ENCODE measurements at places on chromosomes 12 and 14.

DNA sequence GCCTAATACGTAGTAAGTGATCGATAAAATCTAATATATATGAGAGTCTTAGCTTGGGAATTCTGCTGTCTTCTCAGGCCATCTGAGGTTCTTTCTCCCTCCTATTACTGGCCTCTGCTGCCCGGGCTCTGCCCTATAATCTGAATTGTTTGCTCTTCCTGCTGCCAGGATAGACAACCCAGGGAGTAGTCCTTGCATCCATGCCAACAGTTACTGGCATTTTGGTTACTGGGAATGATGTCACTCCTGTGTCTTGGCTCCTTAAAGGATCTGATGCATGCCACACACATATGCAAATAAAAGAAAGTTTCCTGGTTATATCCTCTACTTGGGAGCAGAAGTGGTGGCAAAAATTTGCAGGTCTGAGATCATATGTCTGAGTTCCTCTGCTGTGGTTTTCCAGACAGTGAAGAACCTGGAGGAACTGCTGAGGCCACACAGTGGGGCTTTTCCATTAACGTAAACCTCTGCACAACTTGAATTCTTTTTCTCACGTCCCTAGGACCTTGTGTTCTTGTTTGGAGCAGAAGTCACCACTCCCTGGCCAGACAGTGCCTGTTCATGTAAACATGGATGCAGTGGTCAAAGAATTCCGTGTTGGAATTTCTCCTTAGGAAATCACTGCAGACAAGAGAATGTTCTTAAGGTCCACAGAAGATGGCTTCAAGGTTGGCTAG is 320.6 kb upstream of the TBX3 start:
- no peak for DNase-seq

DNA sequence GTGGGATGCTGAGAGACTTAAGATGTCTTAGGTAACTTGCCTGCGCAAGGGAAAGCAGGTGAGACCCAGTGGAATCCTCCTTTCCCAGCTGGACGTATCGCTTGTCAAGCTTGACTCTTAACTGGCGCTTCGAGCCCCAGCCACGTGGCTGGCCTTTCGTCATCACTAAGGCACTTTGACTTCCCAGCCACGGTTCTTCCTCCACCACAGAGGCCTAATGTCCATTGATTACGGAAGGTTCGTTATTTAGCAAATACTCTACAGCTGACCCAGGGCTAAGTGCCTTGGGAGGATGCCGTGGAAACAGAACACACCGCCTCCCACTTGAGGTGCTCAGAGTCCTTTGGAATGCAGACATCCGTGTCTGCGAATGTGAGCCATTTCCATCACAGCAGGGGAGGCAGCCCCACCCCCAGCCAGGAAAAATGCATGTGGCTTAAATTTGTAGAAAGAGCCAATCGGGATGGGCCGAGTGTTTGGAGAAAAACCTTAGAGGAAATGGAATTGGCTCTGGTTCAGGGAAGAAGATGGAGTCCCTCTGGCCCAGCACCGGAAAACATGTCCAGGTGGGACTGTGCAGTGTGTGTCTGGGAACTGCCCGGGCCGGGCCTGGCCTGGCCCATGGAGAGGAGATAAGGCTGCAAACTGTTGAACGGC is 115.7 kb downstream of the PLXNC1 start:
- no peak for DNase-seq

DNA sequence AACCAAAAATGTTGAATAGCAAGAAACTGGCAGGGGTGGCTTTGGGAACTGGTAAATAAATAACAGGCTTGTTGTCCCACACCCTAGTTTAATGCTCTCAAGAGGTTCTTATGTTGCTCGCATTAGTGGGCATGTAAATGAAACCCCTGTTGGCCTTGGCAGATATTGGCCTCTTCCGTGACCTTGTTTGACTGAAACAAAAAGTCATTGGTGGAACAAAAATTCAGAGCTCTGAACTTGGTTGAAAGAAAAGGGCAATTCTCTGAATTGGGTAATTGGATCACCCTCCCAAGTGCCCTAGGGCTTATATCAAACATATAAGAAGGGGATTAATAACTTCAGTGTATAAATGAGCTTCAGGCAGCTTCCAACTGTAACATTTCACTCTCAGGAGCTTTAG is 426.2 kb downstream of the ZFP36L1 start:
- no peak for DNase-seq

DNA sequence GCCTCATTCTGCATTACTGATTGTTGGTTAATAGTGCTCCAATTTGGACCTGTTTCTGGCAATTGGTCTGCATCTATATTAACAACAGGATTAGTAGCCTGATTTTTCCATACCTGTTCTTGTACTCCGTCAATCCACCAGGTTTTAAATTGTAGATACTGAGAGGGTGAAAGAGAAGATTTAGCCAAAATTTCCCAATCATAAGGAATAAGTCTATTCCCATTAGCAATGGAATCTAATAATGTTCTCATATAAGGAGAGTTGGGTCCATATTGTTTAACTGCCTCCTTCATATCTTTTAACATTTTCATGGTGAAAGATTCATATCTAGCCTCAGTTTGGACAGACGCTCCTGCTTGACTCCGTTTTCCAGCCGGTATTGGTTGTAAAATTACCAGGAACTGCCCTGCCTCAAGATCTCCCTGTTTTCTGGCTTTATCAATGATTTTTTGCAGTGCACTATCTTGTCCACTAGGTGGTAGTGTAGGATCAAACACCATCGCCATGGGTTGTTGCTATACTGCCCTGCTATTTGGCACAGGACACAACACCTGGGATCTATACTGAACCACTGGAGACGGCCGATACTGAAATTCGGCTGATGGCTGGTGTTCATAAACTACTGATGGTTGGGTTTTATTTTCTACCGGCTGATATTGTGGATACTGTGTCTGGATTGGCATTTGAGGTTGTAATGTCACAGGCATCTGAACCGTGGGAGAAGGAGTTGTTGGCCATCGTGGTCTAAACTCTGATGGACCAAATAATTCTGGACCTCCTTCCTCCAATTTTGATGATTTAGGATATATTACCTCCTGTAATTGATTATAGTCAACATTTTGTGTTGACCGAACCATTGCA is 25.2 kb downstream of the DHRS4L2 start:
- DNase-seq = no peak

GRCh38 chr14:102472791-102473150 is 36.8 kb downstream of the ANKRD9 start:
- DNase-seq = no peak

Measured in AG04449 (cell line).